ENCODE measurements at places on chromosomes 16 and 17. TPM values are rescaled to one million over a fixed set of nuclear protein-coding genes. Genes with fewer than 3 reads are reported as not detected.
A peak's percentile ranks its signal among the peaks of the same experiment; 100 is the strongest.

DNA sequence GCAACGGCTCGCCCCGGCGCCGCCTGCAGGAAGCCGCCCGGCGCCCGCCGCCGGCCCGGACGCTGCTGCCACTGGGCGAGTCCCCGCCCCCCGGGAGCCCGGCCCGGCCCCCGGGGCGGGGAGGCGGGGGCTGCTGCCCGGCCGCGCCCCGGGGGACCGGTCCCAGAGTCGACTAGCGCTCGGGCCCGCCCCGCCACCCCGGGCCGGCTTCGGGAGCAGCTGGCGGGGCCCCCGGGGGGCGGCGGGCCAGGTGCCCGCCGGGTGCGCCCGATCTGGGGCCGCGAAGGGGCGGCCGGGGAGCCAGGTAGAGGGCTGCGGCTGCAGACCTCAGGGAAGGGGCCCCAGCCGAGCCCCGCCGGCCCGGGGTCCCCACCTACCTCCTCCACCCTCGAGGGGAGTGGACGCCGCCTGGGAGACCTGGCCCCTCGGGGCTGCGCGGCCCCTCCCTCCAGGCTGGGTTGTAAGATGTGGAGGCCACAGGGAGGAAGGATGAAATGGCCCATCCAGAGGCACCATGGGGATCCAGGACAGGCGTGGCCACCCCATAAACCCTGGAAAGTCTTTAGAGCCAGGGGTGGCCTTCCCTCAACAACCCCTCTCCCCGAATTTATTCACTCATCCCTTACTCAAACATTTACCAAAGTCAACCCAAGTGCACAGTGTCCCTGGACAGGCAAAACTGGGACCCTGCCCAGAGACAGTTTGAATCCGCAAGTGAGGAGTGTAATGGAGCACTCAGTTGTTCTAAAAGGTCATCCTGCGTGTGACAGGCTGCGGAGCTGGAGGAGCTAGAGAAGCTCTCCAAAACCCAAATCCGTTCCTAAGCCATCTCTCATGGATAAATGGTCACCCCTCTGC is at the start of gene CDYL2:
TSS of gene CDYL2 (minus strand) at position 73 of the 858 bp plus-strand sequence. CDS start 425 bp downstream, outside the sequence.
- H3K36me3 ChIP-seq, result no peaks in the 10 kb centered on the region
- no peaks in the 10 kb centered on the region for H3K4me1 ChIP-seq
- peak within 1 kb of the TSS; percentile 56 for H3K4me3 ChIP-seq
- no peaks in the 10 kb centered on the region for H3K27me3 ChIP-seq
- no peak for DNase-seq
- H3K27ac ChIP-seq, result no peak within 1 kb of the TSS

The SEC14L5 gene
- total RNA-seq, result 1.3 TPM

- no peak overlapping the region for H3K27ac ChIP-seq
- no peak overlapping the region for H3K4me3 ChIP-seq
- H3K4me1 ChIP-seq, result peaks cover 10% of the 10 kb centered on the region
- no peaks in the 10 kb centered on the region for H3K27me3 ChIP-seq
- no peaks in the 10 kb centered on the region for H3K36me3 ChIP-seq
Measured at GRCh38 chr16:85330694-85331188, 218.5 kb upstream of the CIBAR2 start.

DNA sequence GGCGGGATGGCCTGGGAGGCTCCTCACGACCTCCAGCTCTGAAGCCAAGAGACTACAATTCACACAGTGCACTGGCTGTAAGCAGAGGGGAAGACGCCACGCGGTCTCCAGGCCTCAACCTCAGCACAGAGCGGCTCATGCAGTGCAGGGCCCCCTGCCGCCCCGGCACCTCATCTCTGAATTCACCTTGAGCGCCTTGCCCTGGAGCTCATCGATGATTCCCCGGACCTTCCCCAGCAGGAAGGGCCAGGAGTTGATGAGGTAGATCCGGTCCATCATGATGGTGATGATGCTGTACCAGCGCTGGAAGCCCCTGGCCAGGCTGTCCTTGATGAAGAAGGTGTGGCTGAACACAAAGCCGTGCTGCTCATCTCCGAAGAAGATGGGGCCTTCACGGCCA is 13.2 kb downstream of the FLCN start:
- H3K27me3 ChIP-seq, result no peaks in the 10 kb centered on the region
- H3K4me1 ChIP-seq, result no peaks in the 10 kb centered on the region

DNA sequence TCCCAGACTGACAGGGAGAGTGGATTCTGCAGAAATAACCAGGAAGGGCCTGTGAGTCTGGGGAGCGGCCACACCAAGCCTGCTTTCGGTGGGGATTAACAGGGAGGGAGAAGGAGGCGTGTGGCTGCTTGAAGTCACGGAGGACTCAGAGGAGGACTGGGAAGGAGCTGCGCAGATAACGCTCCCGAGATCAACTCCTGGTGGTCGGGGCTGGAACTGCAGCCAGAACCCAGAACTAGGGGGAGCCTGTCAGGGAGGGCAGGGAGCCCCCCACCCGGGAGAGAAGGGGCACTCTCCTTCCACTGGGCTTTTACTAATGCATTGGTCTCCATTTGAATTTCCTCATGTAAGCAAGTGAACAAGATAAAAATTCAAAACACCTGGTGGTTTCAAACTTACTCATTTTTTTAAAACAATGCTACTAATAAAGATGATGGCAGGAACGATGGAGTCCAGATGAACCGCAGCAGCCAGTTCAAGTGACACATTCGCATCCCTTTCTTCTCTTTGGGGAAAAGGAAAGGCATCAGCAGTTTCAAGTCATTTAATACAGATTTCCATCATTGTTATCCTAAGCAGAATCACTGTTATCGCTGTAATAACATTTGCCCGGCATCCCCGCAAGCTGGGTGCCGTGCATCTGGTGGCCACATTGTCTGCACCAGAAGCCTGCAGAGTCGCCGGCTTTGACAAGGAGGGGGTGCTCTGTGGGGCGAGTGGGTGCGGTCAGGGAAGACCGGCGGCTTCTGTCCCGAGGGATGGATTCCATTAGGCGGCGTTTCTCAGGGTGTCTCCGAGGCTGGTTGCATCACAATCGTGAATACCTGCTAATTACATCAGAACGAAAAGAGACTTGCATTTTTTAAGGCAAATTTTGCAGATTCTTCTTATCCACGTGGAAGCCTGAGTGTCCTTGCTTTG is 183.0 kb downstream of the FOXL1 start:
- DNase-seq, result no peak
- peaks cover 40% of the 10 kb centered on the region for H3K27me3 ChIP-seq
- no peaks in the 10 kb centered on the region for H3K4me1 ChIP-seq
- H3K27ac ChIP-seq, result no peak overlapping the region
- no peaks in the 10 kb centered on the region for H3K36me3 ChIP-seq

GRCh38 chr16:87343753-87344050 is 26.5 kb upstream of the C16orf95 start:
- no peaks in the 10 kb centered on the region for H3K4me1 ChIP-seq
- no peak overlapping the region for H3K4me3 ChIP-seq
- no peaks in the 10 kb centered on the region for H3K36me3 ChIP-seq

GRCh38 chr17:27576477-27577083 is 54.4 kb upstream of the LGALS9 start:
- H3K4me3 ChIP-seq, result no peak overlapping the region
- no peaks in the 10 kb centered on the region for H3K27me3 ChIP-seq
- DNase-seq, result no peak
- no peak overlapping the region for H3K27ac ChIP-seq

The MT1G gene
- 224 TPM for total RNA-seq
